ENCODE measurements at places on chromosomes 13 and 19.

- DNase-seq = no peak
Observed at GRCh38 chr13:79995334-79995733, 345.6 kb downstream of the SPRY2 start.

GRCh38 chr13:69970520-69970919 lies 137.1 kb upstream of the ATXN8OS start:
- no peak for DNase-seq

GRCh38 chr19:4327252-4327876 lies 11.3 kb downstream of the STAP2 start:
- peak; percentile 78 for DNase-seq

GRCh38 chr13:78540058-78540457 lies 63.3 kb downstream of the POU4F1 start:
- DNase-seq = no peak

DNA sequence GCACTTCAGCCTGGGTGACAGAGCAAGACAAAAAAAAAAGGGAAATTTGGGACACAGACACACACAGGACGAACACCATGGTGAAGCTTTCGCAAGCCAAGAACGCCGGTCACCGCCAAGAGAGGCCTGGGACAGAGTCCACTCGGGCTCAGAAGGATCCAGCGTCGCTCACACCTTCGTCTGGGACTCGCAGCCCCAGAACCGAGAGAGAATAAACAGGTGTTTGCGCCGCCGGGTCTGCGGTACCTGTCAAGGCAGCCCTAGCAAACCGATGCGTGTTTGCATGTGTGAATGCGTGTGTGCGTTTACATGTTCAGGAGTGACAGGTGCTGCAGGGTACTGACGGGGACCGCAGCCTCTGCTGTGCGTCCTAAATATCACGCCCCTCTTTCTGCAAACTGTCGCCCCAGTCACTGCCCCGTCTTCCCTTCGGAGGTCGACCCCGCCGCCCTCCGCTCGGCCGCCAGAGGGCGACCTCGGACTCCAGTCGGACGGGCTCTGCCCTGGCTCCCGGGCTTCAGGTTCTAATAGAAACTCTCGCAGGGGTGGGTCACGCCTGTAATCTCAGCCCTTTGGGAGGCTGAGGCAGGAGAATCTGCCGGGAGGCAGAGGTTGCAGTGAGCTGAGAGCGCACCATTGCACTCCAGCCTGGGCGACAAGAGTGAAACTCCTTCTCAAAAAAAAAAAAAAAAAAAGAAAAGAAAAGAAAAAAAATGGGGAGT lies 11.8 kb upstream of the CSNK1G2 start:
- DNase-seq = peak; percentile 85
